ENCODE measurements at places on chromosomes 3 and 15.
A peak's percentile ranks its signal among the peaks of the same experiment; 100 is the strongest.

DNA sequence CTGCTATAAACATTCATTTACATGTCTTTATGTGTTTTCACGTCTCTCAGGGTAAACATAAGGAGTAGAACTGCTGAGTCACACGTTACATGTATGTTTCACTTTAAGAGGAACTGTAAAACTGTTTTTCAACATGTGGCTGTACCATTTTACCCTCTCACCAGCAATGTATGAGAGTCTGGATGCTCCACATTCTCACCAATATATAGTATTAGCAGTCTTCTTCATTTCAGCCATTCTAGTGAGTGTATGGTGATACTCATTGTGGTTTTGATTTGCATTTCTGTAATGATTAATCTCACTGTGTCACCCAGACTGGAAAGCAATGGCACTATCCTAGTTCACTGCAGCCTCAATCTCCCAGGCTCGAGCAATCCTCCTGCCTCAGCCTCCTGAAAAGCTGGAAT lies 37.1 kb downstream of the PHC3 start:
- DNase-seq: no peak

- no peak for DNase-seq
Measured at GRCh38 chr3:71503525-71504249, 79.8 kb downstream of the FOXP1 start.

DNA sequence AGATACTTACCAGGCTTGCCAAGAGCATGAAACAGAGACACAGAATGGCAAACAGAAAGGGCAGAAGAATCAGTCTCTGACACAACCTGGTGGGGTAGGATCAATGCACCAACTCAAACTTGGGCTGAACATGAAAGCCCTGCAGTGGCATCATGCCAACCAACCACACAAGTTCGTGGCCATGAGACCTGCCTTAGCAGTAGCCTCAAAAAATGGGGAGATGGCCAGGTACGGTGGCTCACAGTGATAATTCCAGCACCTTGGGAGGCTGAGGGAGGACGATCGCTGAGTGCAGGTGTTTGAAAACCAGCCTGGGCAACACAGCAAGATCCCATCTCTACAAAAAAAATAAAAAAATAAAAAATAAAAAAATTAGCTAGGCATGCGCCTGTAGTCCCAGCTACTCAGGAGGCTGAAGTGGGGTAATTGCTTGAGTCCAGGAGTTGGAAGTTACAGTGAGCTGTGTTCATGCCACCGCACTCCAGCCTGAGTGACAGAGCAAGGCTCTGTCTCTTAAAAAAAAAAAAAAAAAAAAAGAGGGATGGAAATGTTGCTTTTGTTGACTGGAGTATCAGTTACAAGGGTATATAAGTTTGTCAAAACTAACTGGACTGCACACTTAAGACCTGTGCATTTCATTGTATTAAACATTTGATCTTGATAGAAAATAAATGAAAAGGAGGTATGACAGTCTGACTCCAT lies 93.4 kb downstream of the XXYLT1 start:
- no peak for DNase-seq

- no peak for DNase-seq
Measured at GRCh38 chr3:151044706-151045105, 40.8 kb upstream of the MED12L start.

- DNase-seq: no peak
Measured at GRCh38 chr3:124854009-124854408, 33.2 kb downstream of the ITGB5 start.

- no peak for DNase-seq
Measured at GRCh38 chr3:13700889-13701288, 152.0 kb downstream of the FBLN2 start.

DNA sequence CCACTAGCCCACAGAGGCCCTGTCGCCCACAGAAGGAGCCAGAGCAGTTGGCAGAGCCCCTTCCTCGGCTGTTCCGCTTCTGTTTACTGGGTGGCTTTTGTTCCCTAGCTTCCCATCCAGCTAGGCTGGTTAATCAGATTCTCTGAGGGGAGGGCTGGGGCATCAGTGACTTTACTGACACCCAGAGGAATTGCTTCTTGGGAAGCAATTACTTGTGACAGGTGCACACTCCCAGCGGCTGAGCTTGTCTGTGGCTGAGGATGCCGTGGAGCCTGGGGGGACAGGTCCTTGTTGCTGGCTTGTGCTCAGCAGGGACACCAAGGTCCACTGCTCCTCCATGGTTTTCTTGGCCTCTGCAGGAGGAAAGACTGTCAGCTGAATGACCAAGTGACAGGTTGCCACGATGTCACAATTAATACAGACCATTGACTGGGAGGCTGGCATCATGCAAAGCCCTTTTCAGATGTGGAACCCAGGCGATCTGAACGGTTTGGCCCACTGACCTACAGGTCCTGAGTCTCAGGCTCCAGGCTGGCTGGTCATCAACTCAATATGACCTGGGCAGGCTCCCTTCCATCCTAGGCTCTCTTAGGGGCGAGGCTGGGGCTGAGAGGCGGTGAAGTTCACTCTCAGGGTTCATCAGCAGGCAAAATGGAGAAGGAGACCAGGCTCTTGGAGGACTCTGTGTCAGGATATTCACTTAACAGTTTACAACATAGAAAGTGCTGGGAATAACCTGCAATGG lies 31.8 kb upstream of the SFMBT1 start:
- no peak for DNase-seq

DNA sequence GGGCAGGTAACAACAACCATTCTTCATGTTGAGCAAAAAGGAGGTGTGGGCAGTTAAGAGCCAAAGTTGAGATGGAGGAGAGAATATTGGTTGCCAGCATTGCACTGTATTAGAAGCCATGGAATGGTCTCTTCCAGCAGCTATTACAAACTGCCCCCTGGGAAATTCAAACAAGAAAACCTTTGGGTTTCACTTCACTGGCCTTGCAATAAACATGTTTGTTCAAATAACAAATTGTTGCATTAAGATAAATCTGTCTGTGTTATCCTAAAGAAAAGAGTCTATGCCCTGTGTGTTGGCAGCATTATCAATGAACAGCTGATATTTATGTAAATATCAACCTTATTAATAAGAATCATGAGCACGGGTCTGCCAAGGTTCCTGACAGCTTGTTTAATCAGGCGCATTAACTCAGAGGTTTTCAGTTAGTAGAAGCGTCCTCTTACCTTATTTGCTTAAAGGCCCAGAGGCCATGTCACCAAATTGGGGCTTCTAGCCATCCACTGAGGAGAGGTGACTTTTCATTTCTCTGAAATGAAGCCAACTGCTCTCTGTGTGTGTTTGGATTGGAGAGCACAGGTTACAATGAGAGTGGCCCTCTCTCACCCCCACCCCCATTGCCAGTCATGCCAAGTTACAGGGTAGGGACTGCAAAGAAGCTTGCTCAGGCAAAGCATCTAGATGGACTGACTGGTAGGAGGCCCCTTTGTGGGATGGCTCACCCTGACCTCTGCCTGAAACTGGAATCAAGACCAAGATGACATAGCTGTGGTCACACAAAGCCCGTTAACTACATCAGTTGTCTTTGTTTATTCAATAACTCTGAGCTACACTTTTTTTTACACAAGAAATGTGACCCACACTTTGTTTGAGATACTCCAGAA lies 10.5 kb downstream of the FILIP1L start:
- DNase-seq: no peak

DNA sequence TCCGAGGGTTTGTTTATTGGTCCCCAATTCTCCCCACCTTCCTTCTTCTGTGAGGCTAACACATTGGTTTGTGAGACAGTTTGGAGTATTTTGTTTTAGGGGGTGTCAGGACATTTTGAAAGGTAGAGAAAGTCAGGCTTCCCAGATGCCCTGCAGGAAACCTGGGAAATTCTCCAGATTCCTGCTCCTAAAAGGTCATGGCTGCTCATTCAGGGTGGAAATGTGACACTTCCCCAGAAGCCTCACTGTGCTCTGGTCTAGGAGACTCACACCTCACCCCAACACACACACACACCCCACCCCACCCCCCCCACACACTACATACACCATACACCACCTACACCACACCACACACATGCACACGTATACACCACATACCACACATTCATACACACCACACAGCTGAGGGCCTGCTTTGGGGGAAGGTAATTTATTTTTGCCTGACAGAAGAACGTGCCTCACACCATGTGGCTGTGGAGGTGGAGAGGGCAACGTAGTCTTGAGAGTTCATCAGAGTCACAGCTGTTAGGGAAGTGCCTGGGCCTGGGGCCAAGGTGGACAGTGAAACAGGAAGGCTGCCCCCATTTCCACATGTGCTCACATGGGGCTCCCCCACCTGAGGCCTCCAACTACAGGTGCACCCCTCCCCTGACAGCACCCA lies 40.4 kb upstream of the LIMD1 start:
- peak; percentile 26 for DNase-seq

- no peak for DNase-seq
Measured at GRCh38 chr3:49134471-49135265, 1.8 kb upstream of the LAMB2 start.

DNA sequence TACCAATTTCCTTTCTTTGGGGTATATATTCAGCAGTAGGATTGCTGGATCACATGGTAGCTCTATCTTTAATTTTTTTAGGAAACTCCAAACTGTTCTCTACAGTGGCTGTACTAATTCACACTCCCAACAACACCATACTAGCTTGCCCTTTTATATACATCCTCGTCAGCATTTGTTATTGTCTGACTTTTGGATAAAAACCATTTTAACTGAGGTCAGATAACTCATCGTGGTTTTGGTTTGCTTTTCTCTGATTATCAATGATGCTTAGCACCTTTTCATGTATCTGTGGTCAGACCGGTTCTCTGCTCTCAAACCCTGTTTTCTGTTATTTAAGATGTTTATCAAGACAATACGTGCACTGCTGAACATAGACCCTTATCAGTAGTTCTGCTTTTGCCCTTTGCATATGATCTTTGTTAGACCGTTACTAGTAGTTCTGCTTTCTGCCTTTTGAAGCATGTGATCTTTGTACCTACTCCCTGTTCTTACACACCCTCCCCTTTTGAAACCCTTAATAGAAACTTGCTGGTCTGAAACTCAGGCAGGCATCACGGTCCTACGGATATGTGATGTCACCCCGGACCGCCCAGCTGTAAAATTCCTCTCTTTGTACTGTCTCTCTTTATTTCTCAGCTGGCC lies 474.3 kb downstream of the RSL24D1 start:
- no peak for DNase-seq

- DNase-seq: no peak
Measured at GRCh38 chr3:19662486-19662885, 271.5 kb downstream of the EFHB start.

DNA sequence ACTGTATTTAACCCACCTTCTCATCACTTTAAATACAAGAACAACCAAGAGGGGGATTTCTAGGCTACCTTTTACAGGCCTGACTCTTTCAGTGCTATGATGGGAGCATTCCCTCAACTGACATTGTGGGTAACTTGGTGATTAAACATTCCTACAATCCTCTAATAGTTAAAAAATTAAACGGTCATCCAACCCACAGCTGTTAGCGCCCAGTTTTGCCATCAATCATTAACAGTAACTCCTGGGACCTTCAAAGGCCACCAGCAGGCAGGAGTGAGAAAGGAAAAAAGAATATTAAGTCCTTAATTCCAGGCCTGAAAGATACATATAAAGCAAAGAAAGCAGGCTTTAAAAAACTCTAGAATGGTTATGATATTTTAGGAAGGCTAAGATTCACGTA lies 512.1 kb downstream of the MAGI1 start:
- no peak for DNase-seq

DNA sequence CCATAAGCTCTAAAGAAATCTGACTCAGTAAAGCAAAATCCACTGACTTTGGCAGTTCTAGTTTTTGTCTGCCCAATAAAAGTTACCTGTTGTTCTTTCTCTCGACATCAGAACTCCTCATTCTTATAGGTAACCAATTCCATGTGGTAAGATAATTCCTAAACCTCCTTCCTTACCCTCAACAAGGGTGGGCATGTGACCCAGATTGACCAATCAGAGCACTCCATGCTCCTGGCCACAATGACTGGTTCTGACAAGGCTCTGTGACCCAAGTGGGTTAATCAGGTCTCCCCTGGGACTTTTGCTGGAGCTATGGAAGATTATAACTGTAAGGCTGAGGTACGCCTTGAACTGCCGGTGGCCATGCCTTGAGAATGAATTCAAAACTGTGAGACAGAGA lies 31.7 kb downstream of the LINS1 start:
- no peak for DNase-seq

GRCh38 chr3:89845053-89845452 lies 737.6 kb downstream of the EPHA3 start:
- DNase-seq: no peak

DNA sequence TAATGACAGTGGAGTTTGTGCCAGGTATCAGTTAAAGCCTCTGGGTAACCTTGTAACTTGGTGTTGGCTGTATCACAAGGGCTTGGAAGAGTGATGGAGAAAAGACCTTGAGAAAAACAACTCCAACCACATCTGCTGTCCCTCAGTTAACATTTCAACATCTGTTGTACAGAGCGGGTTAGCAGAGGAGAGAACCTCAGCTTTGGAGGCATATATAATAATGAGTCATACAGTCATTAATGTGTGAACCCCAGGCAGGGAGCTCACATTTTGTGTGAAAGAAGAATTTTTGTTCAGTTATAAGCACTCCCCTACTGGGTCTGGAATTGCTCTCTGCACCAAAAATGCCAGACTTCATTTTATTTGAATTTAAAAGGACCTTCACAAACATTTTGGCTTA lies 439.5 kb downstream of the PDCD6IP start:
- no peak for DNase-seq

DNA sequence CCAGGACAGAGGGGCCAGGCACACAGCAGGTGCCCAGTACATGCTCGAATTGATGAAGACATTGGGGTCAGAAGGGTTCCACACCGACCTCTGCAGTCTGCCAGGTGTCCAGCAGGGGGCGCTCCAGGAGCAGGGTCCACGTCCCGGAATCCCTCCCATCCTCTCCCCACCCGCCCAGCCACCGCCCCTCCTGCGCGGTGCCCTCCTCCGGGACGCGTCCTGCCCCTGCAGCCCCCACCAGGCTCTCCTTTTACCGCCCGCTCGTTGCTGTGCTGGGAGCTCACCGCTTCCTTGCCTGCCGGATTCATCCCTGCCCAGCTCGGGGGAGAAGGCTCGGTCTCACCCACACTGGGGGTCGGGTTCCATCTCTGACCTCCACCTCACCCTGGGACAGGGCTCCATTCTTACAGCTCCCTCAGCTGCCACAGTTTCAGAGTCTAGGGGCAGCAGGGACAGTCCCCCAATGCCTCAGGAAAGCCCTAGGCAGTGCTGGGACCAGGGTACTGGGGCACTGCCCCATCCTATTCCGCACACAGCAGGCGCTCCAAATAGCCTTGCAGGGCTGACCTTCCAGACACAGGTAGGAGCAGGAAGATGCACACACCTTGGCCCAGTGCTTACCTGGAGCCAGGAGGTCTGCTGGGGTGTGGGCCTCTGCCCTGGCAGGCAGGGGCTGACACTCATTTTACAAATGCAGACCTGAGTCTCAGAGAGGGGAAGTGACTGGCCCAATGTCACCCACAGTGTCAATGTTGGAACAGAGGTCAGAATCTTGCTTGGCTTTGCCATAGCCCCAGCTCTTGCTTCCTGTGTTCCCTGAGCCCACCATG lies 31.0 kb downstream of the GRIP2 start:
- peak; percentile 96 for DNase-seq

GRCh38 chr15:63276342-63277037 lies 915 bp upstream of the APH1B start:
- no peak for DNase-seq

All from nephron progenitor cell (in vitro differentiated cells).